T-helper 17 cell (primary cell): ENCODE measurements at places on chromosomes 6 and 20.

DNA sequence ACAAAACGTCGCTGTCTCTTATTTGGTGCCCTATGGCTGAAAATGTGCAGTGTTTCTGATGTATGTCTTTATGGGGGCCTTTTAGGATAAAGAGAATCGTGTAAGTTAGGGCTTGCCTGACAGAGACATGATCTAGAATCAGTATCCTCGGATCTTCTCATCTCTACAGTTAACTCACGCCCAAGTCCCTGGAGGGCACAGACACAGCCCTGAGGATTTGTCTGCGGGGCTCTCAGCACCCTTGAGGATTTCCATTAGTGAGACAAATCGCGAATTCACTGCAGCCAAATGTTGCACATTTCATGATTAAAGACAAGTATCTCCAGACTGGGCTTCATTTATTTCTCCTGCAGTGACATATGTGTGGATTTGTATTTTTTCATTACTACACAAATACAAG is 552.7 kb downstream of the C6orf118 start:
- H3K4me3 ChIP-seq = no peak overlapping the region
- H3K27me3 ChIP-seq = no peaks in the 10 kb centered on the region
- no peaks in the 10 kb centered on the region for H3K4me1 ChIP-seq
- H3K36me3 ChIP-seq = no peaks in the 10 kb centered on the region

DNA sequence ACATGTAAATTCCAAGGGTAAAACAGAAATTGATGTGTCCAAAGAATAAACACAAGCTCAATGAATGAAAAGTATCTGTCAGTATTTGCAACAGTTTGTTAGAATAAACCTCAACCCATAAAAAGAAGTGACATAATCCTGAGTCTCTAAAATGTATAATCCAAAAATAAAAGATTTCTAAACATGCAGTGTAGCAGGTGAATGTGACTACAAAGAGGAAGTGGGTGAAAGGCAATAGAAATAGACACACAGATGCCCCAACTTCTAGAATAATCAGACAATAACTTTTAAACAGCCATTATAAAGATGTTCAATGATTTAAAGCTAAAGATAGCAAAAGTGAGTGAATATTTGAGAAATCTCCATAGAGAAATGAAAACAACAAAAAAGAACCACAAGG is 1009.2 kb upstream of the GJE1 start:
- H3K4me3 ChIP-seq = no peak overlapping the region
- H3K4me1 ChIP-seq = peaks cover 3% of the 10 kb centered on the region
- H3K36me3 ChIP-seq = no peaks in the 10 kb centered on the region
- no peak overlapping the region for H3K27ac ChIP-seq
- H3K27me3 ChIP-seq = peaks cover 6% of the 10 kb centered on the region
- no peak for DNase-seq

DNA sequence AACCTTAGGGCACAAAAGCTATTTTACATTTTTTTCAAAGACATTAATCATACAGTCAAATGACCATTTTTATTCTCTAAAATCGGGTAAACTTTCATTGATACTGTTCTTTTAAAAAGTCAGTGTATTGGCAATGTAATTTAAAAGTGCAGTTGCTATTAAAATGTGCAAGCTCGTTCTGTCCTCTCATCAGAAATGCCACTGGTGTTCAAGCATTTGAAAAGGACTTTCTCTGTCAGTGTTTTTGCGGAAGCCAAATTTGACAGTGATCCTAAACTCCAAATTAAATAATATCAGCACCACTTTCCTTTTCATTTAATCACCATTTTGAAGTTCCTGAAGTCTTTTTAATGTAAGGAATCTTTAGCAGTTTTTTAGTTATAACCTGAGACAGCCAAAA is 69.6 kb downstream of the AFG1L start:
- no peak for DNase-seq
- H3K36me3 ChIP-seq = peaks cover 8% of the 10 kb centered on the region
- no peak overlapping the region for H3K27ac ChIP-seq

- no peak for DNase-seq
- no peaks in the 10 kb centered on the region for H3K27me3 ChIP-seq
- H3K4me3 ChIP-seq = no peak overlapping the region
- no peak overlapping the region for H3K27ac ChIP-seq
- peaks cover 2% of the 10 kb centered on the region for H3K36me3 ChIP-seq
Observed at GRCh38 chr6:128073389-128073788, 172.5 kb upstream of the THEMIS start.

DNA sequence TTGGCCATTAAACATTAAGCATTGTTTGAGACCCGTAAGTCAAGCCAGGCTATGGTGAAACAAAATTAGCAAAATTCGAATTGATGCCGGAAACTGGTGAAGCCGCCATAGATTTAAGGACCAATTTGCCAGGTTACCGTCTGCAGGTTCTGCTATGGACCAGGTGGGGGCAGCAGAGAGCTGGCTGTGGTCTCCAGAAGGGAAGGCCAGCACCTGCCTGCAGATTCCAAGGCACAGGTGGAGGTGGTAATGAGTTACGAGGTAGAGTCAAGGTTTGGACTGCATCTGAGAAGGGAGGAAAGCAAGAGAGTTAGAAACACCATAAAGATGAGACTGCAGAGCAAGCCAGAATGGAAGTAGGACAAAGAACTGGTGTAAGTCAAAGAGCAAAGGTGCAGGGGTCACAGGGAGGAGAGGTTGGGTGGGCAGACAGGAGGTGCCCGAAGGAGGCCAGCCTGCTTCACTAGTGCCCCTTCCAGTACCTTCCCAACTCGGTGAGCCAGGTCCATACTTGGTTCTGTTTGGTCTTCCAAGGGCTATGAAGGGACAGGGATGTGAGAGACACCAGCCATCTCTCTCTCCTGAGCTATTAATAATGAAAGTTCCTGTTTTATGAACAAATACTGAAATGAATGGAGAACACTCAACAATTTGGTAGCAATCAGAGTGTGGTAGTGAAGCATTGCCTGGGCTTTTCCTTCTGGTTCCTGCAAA is 131.6 kb upstream of the ESR1 start:
- peaks cover 11% of the 10 kb centered on the region for H3K27me3 ChIP-seq
- H3K4me3 ChIP-seq = no peak overlapping the region
- peak; percentile 29 for DNase-seq
- peaks cover 6% of the 10 kb centered on the region for H3K4me1 ChIP-seq
- H3K36me3 ChIP-seq = no peaks in the 10 kb centered on the region

- no peak overlapping the region for H3K4me3 ChIP-seq
- H3K4me1 ChIP-seq = peaks cover 10% of the 10 kb centered on the region
- no peak for DNase-seq
- H3K36me3 ChIP-seq = peaks cover 9% of the 10 kb centered on the region
- H3K27ac ChIP-seq = no peak overlapping the region
Observed at GRCh38 chr20:34420146-34420545, 57.1 kb downstream of the ITCH start.

DNA sequence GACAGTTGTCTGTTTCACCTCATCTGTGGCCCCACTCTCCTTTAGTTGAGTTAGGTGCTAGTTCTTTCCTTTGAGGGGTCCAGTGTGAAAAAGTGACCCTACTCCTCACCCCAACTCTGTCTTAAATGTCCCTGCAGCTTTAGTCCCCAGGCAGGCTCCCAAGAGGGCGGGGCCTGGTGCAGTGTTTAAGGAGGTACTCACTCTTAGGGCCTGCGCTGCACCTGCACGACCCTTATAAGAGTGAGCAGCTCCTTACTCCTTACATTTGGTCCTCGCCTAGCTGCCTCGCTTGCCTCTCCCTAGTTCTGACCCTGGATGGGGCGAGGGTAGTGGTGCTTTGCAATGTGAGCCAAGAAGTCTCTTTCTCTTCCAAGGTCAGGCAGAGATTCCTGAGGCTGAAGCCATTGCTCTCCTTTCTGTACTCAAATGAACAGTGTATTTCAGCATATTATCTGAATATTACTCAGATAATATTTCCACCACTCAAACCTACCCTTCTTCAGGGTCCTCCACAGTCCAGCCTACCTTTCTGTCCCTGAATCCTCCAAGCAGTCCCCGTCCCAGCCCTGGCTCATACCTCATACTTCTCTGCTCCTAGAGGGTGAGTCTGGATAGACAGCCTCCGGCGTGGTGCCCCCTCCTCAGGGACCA is 11.9 kb upstream of the VEGFA start:
- peaks cover 32% of the 10 kb centered on the region for H3K27me3 ChIP-seq
- no peak overlapping the region for H3K4me3 ChIP-seq
- DNase-seq = no peak
- no peak overlapping the region for H3K27ac ChIP-seq

- no peak for DNase-seq
- H3K27me3 ChIP-seq = no peaks in the 10 kb centered on the region
- no peaks in the 10 kb centered on the region for H3K36me3 ChIP-seq
Observed at GRCh38 chr6:78157606-78158005, 504.8 kb downstream of the MEI4 start.

- DNase-seq = no peak
- no peak overlapping the region for H3K4me3 ChIP-seq
- H3K4me1 ChIP-seq = no peaks in the 10 kb centered on the region
- H3K27me3 ChIP-seq = peaks cover 8% of the 10 kb centered on the region
Observed at GRCh38 chr20:16864069-16864468, 115.9 kb downstream of the OTOR start.

DNA sequence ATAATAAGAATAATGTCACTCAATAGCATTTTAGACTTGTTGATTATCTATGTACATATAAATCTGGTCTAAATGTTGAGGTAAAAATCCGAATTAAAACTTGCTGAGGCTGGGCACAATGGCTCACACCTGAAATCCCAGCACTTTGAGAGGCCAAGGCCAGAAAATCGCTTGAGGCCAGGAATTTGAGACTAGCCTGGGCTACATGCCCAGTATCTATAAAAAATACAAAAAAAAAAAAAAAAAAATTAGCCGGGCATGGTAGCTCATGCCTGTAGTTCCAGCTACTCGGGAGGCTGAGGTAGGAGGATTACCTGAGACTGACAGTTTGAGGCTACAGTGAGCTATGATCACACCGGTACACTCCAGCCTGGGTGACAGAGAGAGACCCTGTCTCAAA is 34.2 kb upstream of the SUPT3H start:
- DNase-seq = no peak
- H3K27ac ChIP-seq = no peak overlapping the region
- no peak overlapping the region for H3K4me3 ChIP-seq
- no peaks in the 10 kb centered on the region for H3K36me3 ChIP-seq
- H3K27me3 ChIP-seq = peaks cover 6% of the 10 kb centered on the region
- peaks cover 7% of the 10 kb centered on the region for H3K4me1 ChIP-seq

DNA sequence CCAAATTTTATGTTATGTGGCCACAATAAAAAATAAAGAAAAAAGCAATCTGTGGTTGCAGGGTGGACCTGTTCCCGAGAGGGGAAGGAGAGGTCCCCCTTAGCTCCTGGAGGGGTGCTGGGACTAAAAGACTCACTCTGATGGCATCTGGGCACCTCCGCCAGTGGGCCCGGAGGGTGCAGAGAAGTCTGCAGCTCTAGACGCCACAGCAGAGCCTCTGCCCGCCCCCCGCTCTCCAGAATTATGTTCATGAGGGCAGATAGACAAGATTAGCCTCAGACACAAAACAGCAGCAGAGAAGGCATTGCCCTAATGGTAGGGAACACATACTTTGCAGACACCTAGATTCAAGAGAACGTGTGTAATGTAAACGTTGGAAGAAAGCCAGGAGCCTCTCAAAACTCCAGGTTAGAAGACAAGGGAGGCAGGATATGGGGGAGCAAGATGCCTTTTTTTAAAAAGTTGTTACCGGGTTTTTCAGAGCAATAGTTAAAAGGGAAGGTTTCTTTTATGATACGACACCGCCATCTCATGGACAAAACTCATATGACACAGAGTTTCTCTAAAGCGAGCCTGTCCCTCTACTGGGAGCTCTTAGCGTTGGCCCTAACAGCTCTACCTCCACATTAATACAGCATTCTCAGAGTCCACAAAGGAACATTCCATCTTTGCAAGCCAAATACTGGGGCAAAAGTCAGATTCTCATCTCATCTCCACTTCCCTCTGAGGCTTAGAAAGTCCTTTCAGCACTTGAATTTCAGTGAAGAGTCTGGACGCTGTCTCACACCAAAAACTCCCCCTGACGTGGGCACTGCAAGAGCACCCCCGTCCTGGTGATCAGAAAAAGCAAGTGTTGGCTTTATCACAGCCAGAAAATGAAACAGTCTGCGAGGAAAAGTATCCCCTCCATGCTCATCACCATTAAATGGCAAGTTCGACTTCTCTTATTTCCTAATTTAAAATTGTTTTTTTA is 47.2 kb downstream of the FOXF2 start:
- H3K36me3 ChIP-seq = peaks cover 4% of the 10 kb centered on the region
- H3K4me3 ChIP-seq = no peak overlapping the region
- peaks cover 7% of the 10 kb centered on the region for H3K4me1 ChIP-seq
- no peak overlapping the region for H3K27ac ChIP-seq
- no peak for DNase-seq
- H3K27me3 ChIP-seq = peaks cover 56% of the 10 kb centered on the region

DNA sequence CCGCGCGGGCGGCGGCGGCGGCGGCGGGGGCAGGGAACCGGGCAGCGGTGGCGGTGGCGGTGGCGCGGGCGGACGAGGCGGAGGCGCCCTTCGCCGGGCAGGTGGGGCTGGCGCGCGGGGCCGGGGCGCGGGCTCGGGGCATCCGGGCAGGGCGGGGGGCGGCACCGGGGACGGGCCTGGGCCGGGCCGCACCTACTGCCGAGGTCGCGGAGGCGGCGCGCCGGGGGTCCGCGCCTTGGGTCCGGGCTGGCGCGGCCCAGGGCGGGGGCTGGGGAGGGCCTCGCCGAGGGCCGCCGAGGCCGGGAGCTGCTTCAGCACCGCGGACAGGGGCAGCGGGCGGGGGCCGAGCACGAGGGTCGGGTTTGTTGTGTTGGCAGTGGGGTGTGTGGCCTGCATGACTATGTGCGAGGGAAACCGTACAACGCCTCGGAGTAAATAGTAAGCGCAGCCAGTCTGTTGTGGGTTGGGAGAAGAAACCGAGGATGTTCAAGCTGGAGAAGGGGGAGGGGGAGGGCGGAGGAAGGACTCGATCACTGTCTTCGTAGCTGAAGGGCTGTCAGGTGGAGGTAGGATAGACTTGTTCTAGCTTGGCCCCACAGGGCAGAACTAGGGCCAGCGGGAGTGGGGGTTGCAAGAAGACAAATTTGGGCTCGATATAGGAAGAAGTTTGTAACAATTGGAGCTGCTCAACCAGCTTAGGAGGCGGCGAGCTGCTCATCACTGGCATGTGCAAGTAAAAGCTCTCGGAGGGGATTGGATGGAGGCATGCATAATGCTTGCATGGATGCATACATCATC is 593 bp downstream of the MMP24 start:
- peaks cover 19% of the 10 kb centered on the region for H3K36me3 ChIP-seq
- no peak overlapping the region for H3K27ac ChIP-seq
- H3K4me3 ChIP-seq = peak overlapping the region; percentile 87
- peaks cover 4% of the 10 kb centered on the region for H3K4me1 ChIP-seq
- no peak for DNase-seq

GRCh38 chr20:4886771-4887527 is 114.4 kb downstream of the SLC23A2 start:
- no peak overlapping the region for H3K4me3 ChIP-seq
- H3K4me1 ChIP-seq = peaks cover 4% of the 10 kb centered on the region
- H3K27ac ChIP-seq = no peak overlapping the region
- no peak for DNase-seq

- no peak for DNase-seq
- no peak overlapping the region for H3K4me3 ChIP-seq
- H3K36me3 ChIP-seq = peaks cover 5% of the 10 kb centered on the region
- H3K4me1 ChIP-seq = peaks cover 12% of the 10 kb centered on the region
- H3K27ac ChIP-seq = no peak overlapping the region
Observed at GRCh38 chr20:43911066-43911465, 3.6 kb upstream of the TOX2 start.

- no peak for DNase-seq
- H3K27me3 ChIP-seq = no peaks in the 10 kb centered on the region
- H3K4me1 ChIP-seq = no peaks in the 10 kb centered on the region
- no peak overlapping the region for H3K4me3 ChIP-seq
- H3K36me3 ChIP-seq = no peaks in the 10 kb centered on the region
- H3K27ac ChIP-seq = no peak overlapping the region
Observed at GRCh38 chr6:64737418-64737817, 969.6 kb downstream of the EYS start.

- H3K27ac ChIP-seq = peak overlapping the region; percentile 97
- peaks cover 78% of the 10 kb centered on the region for H3K4me1 ChIP-seq
- H3K36me3 ChIP-seq = peaks cover 2% of the 10 kb centered on the region
- H3K4me3 ChIP-seq = peak overlapping the region; percentile 77
Observed at GRCh38 chr6:143545976-143546547, 34.5 kb upstream of the FUCA2 start.
